Glomerular endothelial cell (primary cell): ENCODE measurements at places on chromosomes 2 and 18. TPM values are rescaled to one million over a fixed set of nuclear protein-coding genes. Genes with fewer than 3 reads are reported as not detected.

DNA sequence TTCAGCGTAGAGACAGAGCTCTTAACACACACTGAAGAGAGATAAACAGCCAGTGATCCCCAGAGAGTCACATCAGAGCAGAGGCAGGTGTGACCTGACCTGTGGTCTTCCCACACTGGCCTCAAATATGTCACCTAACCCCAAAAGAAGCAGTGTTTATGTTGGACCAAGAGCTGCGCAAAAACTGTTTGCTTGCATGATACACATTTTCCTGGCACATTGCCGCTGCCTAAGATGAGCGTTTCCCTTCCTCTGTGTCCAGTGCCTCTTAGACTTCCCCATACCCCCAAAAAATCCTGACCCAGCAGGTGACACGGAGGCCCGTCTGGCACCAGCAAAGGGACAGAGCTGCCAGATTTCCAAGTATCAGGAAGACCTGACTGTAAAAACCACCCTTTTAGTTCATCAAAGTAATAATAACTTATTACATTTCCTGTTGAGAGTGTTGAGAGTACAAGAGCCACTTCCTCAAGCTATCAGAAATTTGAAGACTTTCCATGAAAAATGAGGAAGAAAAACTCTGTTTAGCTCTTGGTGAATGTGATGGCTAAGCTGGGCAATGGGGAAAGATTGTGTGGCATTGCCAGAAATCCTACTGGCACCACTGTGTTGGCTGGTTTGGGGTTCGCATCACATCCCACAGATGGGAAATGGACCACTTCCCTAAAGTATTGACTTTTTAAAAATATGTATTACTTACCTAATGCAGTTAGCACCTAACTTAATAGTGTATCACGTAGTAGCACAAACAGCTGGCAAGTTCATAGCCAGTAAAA, 6.7 kb downstream of the TNFRSF11A start:
- DNase-seq: no peak

GRCh38 chr2:64410671-64411070, 43.3 kb upstream of the LGALSL start:
- DNase-seq: no peak

The MAPRE2 gene
- 52.4 and 60.0 TPM in 2 replicates for total RNA-seq

GRCh38 chr2:221229099-221229498, 343.0 kb downstream of the EPHA4 start:
- no peak for DNase-seq

- no peak for DNase-seq
These were observed 315.1 kb downstream of the MTX2 start for GRCh38 chr2:176584333-176584732.

The DYNAP gene
- total RNA-seq: not detected in 2 replicates

- DNase-seq: no peak
These were observed 356.0 kb downstream of the PTPRM start for GRCh38 chr18:7923105-7923504.

The ALK gene
- not detected in 2 replicates for total RNA-seq

DNA sequence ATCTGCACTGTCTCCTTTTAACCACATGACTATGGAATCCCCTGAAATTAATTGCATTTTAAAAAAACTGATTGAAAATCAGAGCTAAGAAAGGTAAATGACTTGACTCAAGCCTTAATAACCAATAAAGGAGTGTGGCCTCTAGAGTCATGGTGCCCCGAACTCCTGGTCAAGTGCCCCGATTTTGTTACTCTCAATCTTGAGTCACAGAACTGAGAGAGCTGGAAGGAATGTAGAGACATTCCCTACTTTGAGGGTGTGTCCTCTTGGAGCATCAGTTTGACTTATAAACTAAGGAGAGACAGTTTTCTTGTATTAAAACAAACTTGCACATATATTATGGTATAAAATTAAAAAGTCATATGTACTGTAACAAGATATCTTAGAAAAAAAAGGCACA, 2.4 kb downstream of the WDR43 start:
- DNase-seq: no peak

The ZNF24 gene
- total RNA-seq: 22.4 and 25.4 TPM in 2 replicates

- DNase-seq: no peak
These were observed 28.9 kb upstream of the HDAC4 start for GRCh38 chr2:239429473-239430350.

The BOK gene
- total RNA-seq: 99.5 and 117 TPM in 2 replicates

GRCh38 chr2:49080681-49081080, 73.6 kb downstream of the FSHR start:
- no peak for DNase-seq

DNA sequence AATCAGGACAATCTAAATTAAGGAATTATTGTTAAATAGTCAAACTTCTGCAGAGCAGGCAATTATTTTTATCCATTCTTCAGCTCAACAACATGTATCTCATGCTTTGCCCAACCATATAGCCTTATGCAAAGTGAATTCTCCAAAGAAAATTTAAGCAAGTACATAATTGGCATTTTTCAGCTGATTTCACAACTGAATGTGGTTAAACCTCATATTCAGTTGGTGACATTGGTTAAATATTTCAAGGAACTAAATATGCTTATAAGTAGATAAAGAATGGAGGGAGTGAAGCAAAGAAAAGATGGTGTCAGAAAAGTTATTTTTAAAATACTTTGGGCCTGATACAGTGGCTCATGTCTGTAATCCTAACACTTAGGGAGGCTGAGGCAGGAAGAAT, 816.2 kb downstream of the NRXN1 start:
- no peak for DNase-seq

- no peak for DNase-seq
These were observed 41.9 kb upstream of the AAK1 start for GRCh38 chr2:69685321-69686048.

The LDLRAD4 gene
- total RNA-seq: 2.2 and 13.4 TPM in 2 replicates

- no peak for DNase-seq
These were observed 7.0 kb downstream of the SLC14A1 start for GRCh38 chr18:45730832-45731575.

The AKAIN1 gene
- not detected in 2 replicates for total RNA-seq

- no peak for DNase-seq
These were observed 180.1 kb downstream of the RDH14 start for GRCh38 chr2:18380321-18380720.

DNA sequence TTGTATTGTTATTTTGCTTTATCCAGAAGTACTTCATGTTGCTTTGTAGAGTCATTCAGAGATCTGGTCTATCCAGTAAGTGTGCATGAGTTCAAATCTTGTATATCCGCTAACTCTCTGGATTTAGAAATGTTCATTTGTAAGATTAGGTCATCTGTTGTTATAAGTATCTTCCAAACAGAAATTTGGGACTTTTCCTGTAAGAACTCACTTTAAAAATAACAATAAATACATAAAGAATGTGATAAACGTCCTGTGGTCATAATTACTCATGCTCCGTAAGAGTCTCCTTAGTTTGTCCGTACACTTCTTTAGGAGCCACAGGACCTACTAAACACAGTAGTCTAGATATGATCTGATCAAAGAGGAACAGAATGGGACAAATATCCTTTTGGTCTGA, 699.9 kb upstream of the SLC8A1 start:
- DNase-seq: no peak

DNA sequence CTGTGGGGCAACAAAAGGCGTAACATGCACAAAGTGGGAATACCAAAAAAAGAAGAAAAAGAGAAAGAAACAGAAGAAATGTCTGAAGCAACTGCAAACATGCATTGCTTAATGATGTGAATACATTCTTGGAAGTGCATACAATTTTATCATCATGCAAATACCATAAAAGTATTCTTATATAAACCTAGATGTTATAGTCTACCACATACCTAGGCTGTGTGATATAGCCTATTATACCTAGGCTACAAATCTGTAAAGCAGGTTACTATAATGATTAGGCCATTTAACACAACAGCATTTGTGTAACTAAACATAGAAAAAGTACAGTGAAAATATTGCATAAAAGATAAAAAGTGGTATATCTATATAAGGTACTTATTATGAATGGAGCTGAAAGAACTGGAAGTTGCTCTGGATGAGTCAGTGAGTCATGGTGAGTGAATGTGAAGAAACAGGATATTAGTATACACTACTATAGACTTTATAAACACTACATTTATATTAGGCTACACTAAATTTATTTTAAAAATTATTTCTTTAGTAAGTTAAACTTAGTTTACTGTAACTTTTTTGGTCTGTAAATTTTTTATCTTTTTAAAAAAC, 319.4 kb upstream of the KCNH7 start:
- DNase-seq: no peak

GRCh38 chr2:17272652-17273525, 245.4 kb downstream of the RAD51AP2 start:
- DNase-seq: no peak

GRCh38 chr2:220157312-220157711, 529.9 kb downstream of the SLC4A3 start:
- no peak for DNase-seq

The ICA1L gene
- total RNA-seq: 1.9 and 3.6 TPM in 2 replicates

DNA sequence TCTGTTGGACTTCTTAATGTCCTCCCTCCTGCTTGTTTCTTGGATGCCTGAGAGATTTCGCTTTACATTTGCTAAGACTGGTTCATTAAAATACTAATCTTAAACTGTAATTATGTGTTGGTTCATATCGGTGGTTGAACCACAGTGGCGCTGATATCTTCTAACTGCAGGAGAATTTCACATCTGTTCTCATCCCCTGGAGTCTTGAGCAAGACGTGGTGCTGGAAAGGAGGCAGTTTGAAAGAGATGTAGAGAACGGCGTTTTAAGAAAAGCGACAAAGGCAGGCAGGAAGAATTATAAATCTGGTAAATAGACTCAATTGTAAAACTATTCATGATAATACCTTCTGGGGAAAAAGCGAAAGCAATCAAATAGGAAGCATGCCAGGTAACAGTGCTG, 79.5 kb downstream of the NXPH2 start:
- DNase-seq: no peak

The CRYBA2 gene
- total RNA-seq: not detected in 2 replicates

The ZSCAN30 gene
- total RNA-seq: 12.3 and 20.3 TPM in 2 replicates

- no peak for DNase-seq
These were observed 22.2 kb downstream of the GALR1 start for GRCh38 chr18:77271576-77272481.

GRCh38 chr2:212863185-212863588, 288.2 kb downstream of the IKZF2 start:
- DNase-seq: no peak

The CNRIP1 gene
- 44.5 and 50.6 TPM in 2 replicates for total RNA-seq

The NAPG gene
- 15.6 and 27.7 TPM in 2 replicates for total RNA-seq

DNA sequence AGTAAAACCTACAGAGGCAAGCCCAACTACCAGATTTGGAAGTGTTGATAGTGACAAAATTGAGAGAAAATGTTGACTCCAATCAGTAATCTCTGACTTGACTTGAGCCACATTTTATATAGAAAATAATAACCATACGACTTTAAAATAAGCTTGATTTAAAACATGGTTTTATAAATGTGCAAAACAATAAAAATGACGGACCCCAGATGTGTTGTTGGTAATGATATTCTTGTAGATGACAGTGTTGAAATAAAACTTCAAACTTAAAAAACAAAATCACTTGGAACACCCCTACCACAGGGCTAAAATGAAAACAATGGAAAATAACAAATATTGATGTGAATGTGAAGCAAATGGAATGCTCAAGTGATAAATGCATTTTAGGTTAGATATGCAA, 188.1 kb downstream of the SRBD1 start:
- no peak for DNase-seq

GRCh38 chr2:69544951-69545350, 98.6 kb downstream of the AAK1 start:
- DNase-seq: no peak

The NT5C1B gene
- not detected in 2 replicates for total RNA-seq

The LIMS3 gene
- total RNA-seq: 35.2 and 39.3 TPM in 2 replicates

DNA sequence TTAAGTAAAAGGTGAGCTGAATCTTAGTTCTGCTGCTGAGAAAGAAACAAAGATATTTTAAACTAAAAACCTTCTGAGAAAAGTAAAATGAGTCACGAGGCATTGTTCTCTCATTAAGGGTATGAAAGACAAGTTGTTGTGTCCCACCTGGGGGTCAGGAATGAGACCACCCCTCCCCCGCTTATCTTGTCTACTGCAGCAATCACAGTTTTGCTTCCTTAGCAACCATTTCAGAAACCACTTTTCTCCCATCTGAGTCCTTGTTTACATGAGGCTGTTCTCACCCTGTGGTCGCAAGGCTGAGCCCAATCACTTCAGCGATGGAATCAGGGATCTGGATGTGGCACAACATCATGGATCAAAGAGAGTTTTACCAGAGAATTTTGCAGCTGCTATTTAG, 377.6 kb upstream of the NETO1 start:
- no peak for DNase-seq

GRCh38 chr2:234825616-234826015, 126.2 kb upstream of the SH3BP4 start:
- no peak for DNase-seq

- no peak for DNase-seq
These were observed 448.7 kb downstream of the ERBB4 start for GRCh38 chr2:212089873-212090272.

DNA sequence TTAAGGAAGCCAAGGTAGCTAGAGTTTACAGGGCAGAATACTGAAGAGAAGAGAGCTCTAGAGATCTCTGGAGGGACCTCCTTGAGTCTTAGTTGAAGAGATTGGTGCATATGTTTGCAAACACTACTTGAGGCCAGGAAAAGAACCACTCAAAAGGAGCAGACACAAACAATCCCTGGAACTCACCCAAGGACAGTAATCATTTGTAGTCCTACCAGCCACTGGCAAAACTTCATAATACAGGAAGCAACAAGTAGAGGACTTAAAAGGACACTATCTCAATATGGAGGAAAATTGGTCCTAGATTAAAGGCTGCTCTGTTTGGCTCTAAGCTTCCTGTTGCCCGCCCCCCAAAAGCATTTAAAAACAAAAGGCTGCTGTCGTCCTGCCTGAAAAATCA, 46.9 kb upstream of the UBXN4 start:
- no peak for DNase-seq

DNA sequence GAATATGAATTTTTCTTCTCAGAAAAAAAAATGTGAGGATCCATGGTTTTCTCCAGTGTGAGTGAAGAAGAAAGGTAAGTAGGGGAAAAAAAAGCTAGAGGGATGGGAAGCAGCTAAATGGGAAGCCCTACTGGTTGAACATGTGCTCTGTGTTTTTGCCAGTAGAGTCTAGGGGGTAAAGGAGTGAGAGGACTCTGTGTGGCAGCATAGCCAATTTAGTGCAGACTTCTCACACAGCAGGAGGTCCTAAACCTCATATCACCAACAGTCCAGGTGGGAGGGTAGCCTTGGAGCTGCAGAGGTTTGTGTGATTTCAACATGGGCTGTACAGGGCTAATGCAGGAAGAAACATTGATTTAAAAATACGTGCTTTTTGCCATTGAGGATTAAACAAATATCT, 334.5 kb upstream of the SPHKAP start:
- no peak for DNase-seq

GRCh38 chr2:165017966-165018596, 62.8 kb upstream of the SLC38A11 start:
- no peak for DNase-seq

DNA sequence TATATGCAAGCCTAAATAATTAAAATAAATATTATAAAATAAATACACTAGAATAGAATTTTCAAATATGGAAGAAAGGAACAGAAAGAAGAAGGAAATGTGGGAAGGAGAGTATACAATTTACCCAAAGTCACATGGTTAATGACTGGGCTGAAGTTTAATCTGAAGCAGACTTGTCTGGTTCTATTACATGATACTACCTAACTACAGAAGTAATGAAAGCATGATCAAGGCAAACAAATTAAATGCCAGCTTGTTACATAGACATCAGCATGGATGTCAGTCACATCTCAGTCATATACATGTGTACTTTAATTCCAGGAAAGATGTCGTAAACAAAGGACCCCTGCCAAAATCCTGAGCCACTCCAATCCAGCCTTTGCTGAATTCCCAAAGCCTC, 1060.8 kb downstream of the CNTNAP5 start:
- no peak for DNase-seq
